ENCODE measurements at places on chromosomes 3 and 15.

DNA sequence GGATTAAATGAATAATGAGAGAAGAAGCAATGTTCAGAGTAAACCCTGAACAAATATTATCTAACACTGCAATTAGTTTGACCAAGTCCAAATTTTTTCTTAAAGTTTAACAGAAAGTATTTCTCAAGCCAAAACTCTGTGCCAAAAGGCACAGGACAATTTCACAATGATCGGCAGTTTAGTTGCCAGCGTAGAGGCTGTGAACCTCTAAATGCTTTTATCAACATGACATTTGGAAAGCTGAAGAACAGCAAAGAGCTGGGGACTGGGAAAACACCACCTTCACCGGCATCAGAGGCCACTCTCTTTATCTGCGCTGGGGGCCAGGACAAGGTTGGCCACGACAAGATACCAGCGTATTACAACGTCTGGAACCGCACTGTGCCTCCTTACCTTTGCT is 125.6 kb downstream of the ADAMTS17 start:
- DNase-seq: no peak

GRCh38 chr3:195908694-195909581 is 587 bp upstream of the TNK2 start:
- peak; percentile 42 for DNase-seq

- DNase-seq: no peak
Observed at GRCh38 chr3:135154186-135154585, 359.1 kb downstream of the EPHB1 start.

DNA sequence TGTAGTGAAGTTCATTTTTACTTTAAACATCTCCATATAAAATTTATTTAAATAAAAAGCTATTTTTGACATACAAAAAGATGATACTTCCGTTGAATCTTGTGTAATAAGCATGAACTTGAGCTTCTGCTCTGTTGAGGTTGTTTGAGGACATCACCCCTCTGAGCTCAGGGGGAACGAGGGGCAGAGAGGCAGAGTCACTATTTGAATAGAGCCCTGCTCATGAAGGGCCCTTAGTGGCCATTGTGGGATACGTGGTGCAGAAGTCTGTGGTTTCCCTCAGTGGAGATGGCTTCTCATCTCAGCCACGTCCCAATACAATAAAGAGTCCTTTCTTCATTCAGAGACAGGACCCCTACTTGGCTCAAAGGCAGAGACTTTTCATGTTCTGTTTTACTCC is 10.6 kb downstream of the CEMIP start:
- DNase-seq: no peak

DNA sequence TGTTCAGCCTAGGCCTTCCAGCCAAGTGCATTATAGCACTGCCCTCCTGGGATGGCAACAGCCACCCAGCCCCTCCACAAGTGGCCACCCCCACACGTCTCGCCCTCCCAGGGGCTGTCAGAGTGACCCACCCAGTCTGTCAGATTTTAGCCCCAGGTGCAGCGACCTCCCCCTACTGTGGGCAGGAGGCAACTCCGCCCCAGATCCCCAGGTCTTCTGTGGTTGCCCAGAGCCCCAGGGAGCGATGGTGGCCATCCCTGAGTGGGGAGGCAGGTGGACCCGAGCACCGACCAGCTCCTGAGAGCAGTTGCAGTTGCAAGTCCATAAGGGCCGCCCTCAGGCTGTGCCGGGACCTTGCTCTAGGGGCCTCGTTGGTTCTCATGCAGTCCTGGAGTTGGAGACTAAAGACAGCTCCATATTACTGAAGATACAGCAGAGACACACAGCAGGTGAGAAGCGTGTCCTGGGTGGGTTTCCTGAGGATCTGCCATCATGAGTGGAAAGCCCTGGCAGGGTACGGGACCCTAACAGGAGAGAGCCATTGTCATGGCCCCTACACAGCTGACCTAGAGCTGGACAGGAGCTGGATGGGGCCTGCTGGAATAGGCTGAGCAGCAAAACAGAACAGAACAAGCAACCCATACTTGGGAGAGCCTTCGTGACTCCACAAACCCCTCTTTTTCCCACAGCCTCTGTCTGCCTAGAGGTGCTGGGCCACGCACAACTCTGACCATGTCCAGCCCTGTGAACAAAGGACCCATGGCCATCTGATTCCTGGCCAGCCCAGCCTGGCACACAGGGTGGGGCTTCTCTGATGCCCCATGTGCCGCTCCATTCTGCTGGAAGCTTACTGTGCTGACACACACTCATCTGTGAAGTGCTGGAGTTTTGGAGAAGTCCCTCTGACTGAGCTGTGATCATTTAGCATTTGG is 110.3 kb upstream of the ALDH1A3 start:
- DNase-seq: no peak

DNA sequence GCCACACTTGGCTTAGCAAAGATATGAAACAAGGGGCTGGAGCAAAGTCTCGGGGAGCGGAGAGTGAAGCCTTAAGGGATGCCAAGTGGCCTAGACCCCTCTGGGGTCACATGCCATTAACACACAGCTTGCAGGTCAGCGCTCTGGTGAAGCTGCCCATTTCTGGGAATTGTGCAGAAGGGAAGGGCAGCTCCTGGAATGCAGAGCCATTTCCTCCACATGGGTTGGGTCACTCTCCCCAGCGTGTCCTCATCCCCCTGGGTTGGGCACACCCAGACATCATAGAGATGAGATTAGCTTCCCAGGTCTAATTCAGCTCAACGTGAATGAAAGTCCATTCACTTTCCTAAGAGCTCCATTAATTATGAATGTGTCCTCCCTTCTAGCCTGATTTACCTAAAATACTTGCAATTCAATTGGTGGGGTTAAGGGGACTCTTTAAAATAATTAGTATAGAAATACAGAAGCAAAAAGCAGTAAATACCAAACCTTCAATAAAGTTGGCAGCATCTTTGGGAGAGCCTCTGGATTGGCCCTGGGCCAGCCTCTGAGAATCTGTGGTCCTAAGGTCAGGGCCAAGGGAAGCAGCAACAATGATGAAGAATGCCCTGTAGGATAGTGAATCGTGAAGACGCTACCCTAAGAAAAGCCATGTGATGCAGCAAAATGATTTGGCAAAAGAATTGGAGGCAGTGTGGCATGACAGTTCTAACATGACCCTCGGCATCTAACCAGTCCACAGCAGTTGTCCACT is 17.8 kb downstream of the MRAS start:
- DNase-seq: no peak

DNA sequence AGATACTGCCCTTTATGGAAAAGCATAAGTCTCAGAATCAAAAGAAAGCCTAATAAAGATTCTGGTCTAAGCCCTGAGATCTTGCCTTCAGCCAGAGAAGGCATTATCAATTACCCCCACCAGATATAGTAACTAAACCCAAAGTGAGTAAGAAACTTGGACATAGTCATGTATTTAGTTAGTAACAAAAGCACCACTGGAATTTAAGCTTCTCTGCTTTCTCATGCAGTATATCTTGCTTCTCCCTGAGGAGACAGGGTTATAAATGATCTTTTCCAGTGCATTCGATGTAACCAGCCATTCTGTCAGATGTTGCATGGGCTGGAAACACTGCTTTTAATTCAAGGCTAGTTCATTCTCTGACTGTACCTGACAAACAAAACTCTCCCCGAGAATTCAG is 946.7 kb downstream of the NAALADL2 start:
- no peak for DNase-seq

- DNase-seq: no peak
Observed at GRCh38 chr3:133463347-133463860, 63.5 kb downstream of the BFSP2 start.

- no peak for DNase-seq
Observed at GRCh38 chr3:17738921-17739320, 3.5 kb downstream of the TBC1D5 start.

DNA sequence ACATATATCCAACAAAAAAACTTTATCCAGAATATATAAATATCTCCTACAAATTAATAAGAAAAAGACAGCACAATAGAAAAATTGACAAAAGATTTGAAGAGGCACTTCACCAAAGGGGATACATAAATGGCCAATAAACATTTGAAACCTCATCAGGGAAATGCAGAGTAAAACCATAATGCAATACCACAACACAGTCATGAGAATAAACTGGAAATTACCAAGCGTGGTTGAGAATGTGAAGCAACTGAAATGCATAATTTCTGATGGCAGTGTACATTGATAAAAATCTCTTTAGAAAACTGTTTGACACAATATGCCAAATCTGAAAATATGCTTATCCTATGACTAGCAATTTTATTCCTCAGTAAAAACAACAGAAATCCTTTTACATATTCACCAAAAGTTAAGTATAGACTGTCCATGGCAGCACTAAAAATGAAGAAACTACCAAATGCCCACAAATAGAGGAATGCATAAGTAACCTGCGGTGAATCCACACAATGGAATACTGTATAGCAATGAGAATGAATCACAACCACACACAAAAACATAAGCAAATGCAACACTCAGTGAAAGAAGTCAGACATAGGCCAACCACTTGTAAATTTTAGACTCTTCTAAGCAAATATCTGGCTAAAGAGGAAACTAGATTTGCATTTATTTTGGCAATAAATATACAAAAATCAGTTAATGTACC is 7.9 kb downstream of the LYZL4 start:
- DNase-seq: no peak

- DNase-seq: peak; percentile 82
Observed at GRCh38 chr3:10437272-10437994, 68.0 kb downstream of the ATP2B2 start.

DNA sequence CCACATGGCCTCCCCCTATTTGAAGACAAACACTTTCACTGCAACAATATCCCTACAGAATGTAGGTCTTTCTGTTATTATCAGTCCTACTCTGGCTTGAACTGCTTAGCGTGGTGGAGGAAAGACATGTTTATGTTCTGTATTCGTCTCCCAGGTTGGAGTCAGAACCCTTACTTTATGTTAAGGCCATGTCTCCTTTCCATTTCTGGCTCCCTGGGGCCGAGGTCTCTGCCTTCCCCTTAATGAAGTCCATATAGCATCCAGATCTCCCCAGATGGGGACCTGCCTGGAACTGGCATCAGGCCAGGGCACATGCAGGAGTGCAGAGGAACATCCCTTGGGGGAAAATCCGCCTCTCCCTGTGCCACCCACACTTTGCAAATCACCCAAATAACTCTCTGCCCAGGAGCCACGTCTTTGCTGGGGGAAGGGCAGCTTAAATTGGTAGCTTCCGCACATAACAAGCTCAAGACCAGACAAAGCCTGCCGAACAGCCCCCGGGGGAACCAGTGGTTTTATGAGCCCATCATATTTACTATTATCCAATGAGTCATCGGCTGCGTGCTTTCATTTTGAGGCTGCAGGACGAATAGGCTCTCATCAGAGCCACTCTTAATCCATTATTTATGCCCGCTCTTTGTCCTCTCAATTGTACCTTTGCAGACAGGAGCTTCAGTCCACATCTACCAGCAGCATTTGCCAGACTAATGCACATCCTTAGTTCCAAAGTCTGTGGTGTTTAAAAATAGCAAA is 237.0 kb downstream of the UACA start:
- DNase-seq: peak; percentile 82

DNA sequence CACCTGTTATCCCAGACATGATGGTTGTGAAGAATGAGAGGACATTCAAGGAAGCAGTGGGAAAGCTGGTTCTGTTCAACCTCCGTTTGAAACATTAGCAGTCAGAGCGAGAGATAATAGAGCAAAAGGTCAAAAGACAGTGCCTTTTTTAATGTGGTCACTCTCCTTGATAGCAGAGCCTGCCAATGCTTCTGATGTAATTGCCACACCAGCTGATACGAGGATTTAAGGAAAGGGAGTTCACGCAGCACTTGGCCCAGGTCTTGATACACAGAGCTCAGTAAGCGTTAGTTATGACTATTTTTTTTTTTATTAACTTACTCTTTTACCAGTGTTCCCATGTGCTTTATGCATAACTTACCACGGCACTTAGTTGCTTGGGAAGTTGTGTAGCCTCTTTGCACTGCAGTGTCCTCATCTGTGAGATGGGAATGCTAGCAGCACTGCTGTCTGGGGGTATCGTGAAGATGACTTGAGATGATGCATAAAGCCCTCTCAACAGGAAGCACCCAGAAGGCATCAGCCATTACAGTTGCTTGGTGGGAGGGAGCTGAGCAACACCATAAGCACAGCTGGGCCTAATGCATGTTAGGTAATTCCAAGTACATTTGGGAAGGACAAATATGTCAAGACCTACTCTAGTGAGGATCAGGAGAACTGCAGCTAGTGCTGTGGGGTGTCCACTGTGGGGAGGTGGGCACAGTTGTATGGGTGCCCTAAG is 123.3 kb upstream of the RASGRP1 start:
- DNase-seq: no peak

GRCh38 chr15:49848282-49848724 is 227.5 kb downstream of the DTWD1 start:
- peak; percentile 96 for DNase-seq

Data from mesenchymal stem cell (in vitro differentiated cells and primary cell).